ENCODE measurements at places on chromosomes 11 and 22.

GRCh38 chr11:120310870-120311269, 14.2 kb upstream of the TLCD5 start:
- DNase-seq = no peak

- DNase-seq = no peak
These were observed 39.3 kb upstream of the ZC3H12C start for GRCh38 chr11:110053848-110054414.

DNA sequence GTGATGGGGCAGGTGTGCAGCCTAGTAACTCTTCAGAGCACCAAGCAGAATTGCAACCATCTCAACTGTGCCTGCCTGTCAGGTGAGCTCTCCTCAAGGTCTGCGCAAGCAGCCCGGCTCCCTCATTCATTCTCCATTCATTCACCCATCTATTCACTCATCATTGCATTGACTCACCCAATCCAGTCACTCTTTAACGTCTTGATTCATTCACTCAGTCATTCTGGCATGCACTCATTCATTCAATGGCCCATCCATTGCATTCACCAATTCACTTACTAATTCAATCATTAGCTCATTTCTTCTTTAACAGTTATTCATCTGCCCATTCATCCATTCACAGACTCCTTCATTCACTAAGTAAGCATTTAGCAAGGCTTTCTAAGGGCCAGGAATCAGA, 111.8 kb downstream of the PDE2A start:
- no peak for DNase-seq

- DNase-seq = no peak
These were observed 140.2 kb downstream of the SPON1 start for GRCh38 chr11:14102766-14103165.
